ENCODE measurements at places on chromosomes 16 and 17.

DNA sequence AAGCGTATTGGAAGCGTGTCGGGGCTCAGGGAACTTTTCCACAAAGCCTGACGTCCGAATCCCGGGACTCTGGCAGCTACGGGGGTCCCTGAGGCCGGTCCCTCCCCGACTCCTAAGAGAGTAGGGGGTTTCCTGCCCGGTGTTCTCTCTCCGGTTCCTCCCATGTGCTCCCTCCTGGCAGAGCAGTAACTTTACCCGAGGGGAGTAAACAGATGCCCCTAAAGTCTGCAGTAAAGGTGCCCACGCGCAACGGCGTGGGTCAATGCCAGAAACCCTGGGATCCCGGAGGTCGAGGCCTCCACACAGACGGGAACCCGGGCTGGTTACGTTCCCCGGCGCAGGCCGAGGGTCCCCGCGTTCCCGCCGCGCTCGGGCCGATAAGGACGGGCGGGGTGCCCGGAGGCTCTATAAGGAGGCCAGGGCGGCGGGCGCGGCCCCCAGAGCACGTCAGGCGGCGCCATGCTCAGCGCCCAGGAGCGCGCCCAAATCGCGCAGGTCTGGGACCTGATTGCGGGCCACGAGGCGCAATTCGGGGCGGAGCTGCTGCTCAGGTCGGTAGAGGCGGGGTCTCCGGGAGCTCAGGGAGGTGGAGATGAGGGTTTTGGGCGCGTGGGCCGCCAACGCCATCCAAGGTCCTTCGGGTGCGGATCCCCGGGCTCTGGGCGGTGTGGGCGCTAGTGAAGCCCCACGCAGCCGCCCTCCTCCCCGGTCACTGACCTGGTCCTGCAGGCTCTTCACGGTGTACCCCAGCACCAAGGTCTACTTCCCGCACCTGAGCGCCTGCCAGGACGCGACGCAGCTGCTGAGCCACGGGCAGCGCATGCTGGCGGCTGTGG, at the start of gene HBM:
TSS of gene HBM (plus strand) at position 440 of the 836 bp plus-strand sequence. CDS start at position 460, 20 bp downstream.
- no peak for DNase-seq

DNA sequence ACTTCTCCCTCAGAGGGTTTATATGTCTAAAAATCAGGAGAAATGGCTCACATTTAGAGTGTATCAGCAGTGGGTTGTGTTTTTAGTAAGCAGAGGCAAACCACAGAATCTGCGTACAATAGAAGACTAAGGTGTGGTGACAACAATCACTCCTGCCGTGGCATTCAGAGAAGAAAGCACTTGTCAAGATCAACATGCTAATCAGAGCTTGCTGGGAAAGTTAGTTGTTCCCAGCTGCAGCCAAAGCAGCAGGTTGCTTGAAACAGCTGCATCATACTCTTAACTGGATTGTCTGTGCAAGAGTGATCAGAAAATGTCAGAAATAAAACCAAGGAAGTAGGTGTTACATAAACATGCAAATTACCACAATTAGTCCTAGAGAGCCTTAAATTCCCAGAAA, 616.4 kb downstream of the CDH8 start:
- no peak for DNase-seq

DNA sequence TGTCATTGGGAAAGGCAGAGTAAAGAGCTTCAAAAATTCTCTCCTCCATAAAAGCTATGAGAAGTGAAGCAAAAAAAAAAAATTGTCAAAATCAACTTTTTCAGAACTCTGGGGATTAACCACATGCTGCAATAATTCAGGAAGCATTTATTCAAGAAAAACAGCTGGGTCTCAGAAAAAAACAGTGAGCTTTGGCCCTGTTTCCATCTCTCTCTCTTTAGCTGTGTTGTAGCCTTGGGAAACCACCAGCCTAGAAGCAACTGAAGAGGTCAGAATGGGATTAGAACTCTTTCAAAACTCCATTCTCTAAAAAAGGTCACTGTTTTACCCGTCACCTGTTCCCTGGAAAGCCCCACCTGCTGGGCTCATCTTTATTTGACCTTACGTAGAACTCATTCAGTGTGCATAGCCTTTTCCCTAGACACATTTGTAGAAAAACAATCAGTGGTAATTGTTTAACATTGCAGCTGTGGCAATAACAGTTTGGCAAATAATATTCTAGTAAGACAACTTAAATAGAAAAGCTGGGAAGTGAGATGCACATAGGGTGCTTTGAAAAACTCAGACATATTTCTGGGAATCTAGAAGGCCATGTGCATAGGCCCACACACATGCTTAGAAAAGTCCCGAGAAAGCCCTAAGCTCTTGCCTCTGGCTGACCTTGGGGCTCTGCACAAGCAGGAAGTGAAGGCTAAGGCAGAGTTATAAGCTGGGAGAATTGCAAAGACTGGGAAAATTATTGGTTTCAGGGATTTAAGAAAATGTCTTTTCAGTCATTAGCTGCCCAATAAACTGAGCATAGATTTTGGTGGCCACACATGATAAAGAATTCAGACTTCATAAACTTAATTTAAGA, 18.0 kb downstream of the SLC5A11 start:
- DNase-seq, result no peak

DNA sequence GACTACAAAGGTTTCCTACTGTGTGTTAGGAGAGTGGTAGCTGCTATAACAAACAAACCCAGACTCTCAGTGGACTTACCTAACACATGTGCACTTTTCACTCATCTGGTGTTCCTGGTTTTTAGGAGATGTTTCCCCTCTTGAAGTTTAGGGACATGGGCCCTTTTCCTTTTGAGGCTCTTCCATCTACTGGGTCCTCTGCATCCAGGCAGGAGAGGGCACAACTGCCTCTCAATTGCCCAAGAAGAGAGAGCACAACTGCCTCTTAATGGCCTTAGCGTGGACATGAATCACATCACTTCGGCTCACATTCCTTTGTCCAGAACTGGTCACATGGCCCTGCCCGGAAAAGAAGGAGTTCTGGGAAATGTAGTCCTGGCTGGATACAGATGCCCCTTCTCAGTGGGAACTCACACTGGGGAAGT, 9.8 kb upstream of the TNRC6C start:
- no peak for DNase-seq

GRCh38 chr17:17015230-17015629, 27.0 kb upstream of the MPRIP start:
- no peak for DNase-seq

Data from NCI-H2029 (cell line).